ENCODE measurements at places on chromosomes 5 and 9.

DNA sequence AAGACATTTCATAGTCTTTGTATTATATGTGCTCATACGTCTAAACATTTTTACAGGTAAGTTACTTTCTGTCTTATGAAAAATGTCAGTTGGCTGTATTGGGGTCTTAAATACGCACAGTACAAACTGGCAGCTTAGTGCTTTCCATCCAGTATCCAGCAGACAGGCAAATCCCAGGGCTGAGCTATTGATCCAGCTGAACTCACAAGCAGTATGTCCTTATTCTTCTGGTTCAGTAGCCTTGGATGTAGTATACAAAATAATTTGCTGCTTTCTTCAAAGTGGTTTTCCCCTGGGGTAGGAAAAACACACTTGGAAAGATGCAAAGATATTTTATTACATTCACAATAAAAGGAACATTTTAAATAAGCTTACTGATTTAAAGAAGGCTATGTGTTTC is 617.2 kb downstream of the NR2F1-AS1 start:
- H3K36me3 ChIP-seq = no peaks in the 10 kb centered on the region
- no peaks in the 10 kb centered on the region for H3K4me1 ChIP-seq
- no peak overlapping the region for H3K4me3 ChIP-seq
- no peak overlapping the region for H3K27ac ChIP-seq
- DNase-seq = no peak

DNA sequence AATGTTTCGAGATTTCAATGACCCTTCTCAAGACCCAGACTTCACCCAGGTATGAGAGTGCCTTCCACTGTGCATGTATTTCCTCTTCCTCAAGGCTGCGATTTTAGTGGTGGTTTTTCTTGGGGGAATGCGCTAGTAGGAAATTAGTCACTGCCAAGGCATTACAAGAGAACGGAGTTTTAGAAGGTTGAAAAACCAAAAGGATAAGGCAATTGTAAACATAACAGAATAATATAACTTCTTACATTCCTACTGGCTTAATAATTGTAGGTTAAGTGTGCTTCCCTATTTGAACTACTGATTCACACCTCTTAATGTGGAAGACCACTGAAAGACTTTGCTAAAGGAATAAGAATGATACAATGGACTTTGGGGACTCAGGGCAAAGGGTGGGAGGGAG is 38.9 kb downstream of the ACO1 start:
- no peak overlapping the region for H3K4me3 ChIP-seq
- no peaks in the 10 kb centered on the region for H3K4me1 ChIP-seq
- H3K36me3 ChIP-seq = peaks cover 99% of the 10 kb centered on the region
- no peaks in the 10 kb centered on the region for H3K27me3 ChIP-seq

DNA sequence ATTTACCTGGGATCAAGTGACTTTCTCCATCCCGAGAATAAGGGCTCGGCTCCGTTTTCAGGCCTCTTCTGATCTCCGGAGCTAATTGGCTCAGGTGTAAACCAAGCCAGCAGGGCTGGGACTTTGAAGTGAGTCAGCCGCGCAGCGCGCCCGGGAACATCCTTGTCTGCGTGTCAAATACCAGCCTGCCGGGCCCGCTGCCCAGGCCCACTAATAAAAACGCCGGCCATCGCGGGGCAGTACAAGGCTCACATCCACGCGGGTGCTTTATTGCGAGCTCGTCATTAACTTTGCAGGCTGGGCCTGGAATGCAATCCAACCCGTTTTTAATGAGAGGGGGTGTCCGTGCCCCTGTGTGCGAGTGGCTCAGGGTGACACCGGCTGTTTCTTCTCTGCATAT is 416.8 kb downstream of the IRX2 start:
- H3K27me3 ChIP-seq = no peaks in the 10 kb centered on the region
- no peak overlapping the region for H3K27ac ChIP-seq
- H3K4me3 ChIP-seq = no peak overlapping the region
- no peak for DNase-seq
- H3K36me3 ChIP-seq = no peaks in the 10 kb centered on the region
- no peaks in the 10 kb centered on the region for H3K4me1 ChIP-seq

DNA sequence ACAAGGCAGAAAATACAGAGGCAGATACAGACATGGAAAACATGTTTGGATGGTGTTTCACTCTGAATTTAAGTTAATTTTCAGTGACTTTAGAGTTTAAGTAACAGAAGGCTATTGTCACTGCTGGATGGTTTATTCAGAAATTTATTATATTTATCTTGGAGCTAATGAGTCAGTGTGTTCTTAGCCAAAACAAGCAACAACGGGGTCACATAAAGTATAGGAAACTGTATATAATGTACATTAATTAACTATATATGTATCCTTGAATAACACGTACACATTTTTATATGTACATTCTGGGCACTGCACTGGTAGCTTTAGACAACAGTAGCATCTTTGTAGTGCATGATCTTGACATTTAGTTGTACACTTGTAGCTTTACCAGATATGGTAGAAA is 30.7 kb downstream of the CYLC2 start:
- no peak overlapping the region for H3K27ac ChIP-seq
- H3K36me3 ChIP-seq = no peaks in the 10 kb centered on the region
- no peaks in the 10 kb centered on the region for H3K27me3 ChIP-seq
- H3K4me1 ChIP-seq = no peaks in the 10 kb centered on the region
- no peak for DNase-seq

DNA sequence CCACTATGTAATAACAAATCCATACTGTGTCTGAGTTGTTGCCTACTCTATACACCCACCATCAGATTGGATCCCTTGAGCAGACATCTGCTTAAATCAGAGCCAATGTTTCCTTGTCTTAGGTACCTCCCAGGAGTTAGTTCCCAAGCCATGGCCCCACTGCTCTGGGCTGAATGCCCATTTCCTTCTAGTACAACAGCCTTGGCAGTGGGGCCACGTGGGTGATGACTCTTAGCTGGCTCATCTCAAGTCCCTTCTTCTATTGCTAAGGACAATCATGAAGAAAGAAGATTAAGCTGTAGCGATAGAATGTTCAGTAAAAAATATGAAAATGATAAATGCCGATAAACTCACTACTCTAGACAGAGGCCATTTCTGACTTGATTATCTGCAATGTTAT is 16.6 kb downstream of the PTGR1 start:
- no peak overlapping the region for H3K4me3 ChIP-seq
- no peak overlapping the region for H3K27ac ChIP-seq
- no peak for DNase-seq
- H3K4me1 ChIP-seq = no peaks in the 10 kb centered on the region

Measured in heart left ventricle (tissue), 16 donors.